ENCODE measurements at places on chromosomes 16 and 17.
A peak's percentile ranks its signal among the peaks of the same experiment; 100 is the strongest.

DNA sequence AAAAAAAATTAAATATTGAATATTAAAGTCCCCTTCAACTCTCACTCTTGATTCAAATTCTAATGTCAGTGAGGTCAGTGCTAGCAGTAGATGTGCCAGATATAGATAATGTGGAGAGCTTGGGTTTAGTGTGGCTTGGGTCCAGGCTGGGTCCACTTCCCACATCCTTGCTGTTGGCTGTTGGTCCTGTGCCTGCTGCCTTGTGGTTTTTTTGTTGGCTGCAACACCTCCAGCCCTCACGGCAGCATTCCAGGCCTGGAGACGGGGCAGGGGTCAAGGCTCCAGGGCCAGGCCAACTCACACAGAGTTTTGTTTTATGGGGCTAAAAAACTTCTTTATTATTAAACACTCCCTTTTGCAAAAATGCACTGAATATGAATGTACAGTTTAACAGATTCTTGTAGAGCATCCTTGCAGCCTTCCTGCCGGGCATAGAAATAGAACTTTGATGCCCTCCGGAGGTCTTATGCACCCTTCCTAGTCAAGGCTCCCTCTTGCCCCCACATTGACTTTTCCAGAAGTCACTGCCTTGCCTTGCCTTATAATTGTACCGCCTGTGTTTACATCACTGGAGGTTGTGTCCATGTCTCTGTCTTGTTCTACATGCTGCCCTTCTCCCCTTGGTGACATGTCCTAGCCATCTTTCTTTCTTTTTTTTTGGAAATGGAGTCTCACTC lies 25.5 kb upstream of the MYO15B start:
- DNase-seq = no peak

- no peak for DNase-seq
Measured at GRCh38 chr16:11328172-11329070, 16.8 kb upstream of the RMI2 start.

GRCh38 chr16:20743591-20743990 lies 2.0 kb upstream of the THUMPD1 start:
- DNase-seq = no peak

DNA sequence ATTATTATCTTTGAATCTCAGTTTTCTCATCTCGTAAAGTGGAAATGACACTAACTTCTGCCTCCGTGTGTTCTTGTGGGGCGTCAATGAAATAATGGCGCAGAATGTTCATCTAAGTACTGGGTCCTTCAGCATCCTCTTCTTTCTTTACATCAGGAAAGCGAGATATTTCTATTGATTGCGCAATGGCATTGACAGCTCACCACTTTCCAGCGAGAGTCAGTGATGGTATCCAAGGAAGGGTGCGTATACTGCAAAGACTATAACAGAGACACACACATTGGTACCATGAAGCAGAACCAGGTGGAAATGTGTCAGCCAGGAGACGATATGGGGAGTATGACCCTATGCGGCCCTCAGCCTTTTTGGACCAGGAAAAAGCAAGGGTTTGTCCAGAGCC lies 162.1 kb downstream of the SHISA9 start:
- no peak for DNase-seq

GRCh38 chr17:45768000-45768399 lies 16.1 kb upstream of the CRHR1 start:
- no peak for DNase-seq

- DNase-seq = no peak
Measured at GRCh38 chr17:77879226-77879895, 79.1 kb upstream of the TNRC6C start.

GRCh38 chr16:30557707-30557956 lies 542 bp downstream of the ZNF764 start:
- DNase-seq = no peak

DNA sequence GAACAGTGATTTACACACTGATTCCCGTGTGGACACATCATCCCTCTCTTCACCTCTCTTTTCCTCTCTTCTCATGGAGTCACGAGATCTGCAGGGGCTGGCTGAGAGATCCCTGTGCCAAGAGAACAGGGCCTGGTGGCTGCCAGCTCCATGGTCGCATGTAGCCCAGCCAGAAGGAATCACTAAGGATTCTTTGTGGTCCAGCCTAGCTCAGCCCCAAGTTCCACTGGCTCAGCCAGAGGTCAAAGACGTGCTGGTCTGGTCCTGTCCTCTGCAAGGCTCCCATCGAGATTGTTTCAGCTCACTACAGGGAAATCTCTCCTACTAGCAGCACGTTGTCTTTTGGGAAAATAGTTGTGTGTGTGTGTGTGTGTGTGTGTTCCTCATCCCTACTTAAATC lies 66.4 kb downstream of the NDEL1 start:
- no peak for DNase-seq

- no peak for DNase-seq
Measured at GRCh38 chr16:86019446-86020047, 120.6 kb downstream of the IRF8 start.

DNA sequence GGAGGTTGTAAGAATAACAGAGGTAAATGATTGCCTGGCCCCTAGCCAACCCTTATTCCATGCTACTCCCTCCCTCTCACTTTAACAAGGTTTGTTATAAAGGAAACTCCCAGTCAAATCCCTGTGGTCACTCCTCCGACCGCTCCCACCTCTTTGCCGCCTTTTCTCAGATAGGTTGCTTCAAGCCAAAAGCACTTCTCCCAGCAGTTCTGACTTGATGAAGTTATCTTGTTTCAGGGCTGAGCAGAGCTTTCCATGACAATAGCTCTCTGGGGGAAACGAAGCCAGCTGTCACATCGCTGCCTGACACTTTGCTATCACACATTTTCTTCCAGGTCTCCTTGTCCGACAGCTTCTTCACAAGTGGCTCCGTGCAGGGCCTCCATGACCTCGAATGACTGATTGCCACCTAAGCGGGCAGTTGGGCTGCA lies 278.6 kb downstream of the HAPSTR1 start:
- no peak for DNase-seq

- no peak for DNase-seq
Measured at GRCh38 chr17:42608305-42609181, 631 bp downstream of the RETREG3 start.

DNA sequence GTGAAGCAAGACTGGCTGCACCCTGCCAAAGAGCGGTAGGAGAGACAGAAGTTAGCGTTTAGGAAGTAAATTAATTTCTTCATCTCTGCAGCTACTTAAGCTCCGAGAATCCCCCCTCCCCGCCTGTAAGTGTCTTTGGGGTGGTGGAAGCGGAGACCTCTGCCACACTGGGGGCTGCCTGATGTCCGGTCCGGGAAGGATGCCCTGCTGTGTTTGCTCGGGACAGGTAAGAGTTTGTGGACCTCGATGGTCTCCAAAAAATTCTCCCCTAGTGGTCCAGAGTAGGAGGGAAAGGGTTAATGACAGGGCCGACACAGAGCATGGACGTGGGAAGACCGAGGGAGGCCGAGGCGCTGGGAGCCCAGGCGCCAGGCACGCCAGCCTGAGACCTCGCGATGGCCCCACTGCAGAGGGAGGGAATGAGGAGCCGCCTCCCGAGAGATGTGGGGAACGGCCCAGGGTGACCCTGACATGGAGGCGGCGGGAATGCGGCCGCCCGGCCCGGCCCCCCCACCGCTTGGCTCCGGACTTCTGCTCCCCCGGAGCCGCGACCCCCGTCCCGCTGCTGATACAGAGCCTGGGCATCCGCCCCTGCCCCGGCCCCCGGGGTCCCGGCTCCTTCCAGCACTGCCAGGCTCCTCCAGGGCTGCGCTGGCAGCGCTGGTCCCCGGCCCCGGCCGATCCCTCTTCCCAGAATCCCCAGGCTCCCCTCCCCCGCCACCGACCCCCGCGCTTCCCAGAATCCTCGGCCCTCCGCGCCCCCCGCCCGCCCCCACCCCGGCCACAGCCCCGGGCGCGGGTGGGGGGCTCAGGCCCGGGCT lies 680 bp downstream of the ZNF629 start:
- DNase-seq = no peak

- DNase-seq = no peak
Measured at GRCh38 chr16:74877706-74878105, 103.1 kb upstream of the FA2H start.

- DNase-seq = peak; percentile 61
Measured at GRCh38 chr16:30535777-30536190, 1.1 kb upstream of the ZNF747 start.

GRCh38 chr17:80701730-80702129 lies 157.1 kb downstream of the RPTOR start:
- DNase-seq = no peak

DNA sequence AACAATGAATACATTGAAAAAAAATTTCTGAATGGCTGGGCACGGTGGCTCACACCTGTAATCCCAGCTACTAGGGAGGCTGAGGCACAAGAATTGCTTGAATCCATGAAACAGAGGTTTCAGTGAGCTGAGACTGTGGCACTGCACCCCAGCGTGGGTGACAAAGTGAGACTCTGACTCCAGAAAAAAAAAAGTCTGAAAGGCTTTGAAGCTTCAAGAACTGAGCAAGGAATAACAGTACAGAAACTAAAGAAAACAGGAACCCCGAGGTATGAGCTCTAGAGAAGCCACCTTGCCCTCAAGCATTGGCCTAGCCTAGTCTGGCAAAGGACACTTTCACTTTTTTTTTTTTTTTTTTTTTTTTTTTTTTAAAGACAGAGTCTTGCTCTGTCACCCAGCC lies 45.0 kb downstream of the TEX2 start:
- DNase-seq = no peak
